Caki2 (cell line): ENCODE measurements at places on chromosomes 7 and 10. TPM values are rescaled to one million over a fixed set of nuclear protein-coding genes. Genes with fewer than 3 reads are reported as not detected.

Gene TUBGCP2
- total RNA-seq: 73.2 and 76.2 TPM in 2 replicates

Gene MUC3A
- 0.20 TPM in 1 of 2 replicates, not detected in the other for total RNA-seq

Gene DNAJC2
- total RNA-seq: 17.0 and 17.8 TPM in 2 replicates

Gene CALML5
- not detected in 2 replicates for total RNA-seq

- no peak for DNase-seq
Observed at GRCh38 chr7:151389096-151389767, 20.6 kb downstream of the WDR86 start.

- no peak for DNase-seq
Observed at GRCh38 chr7:42854571-42855118, 57.2 kb downstream of the C7orf25 start.

GRCh38 chr7:137880432-137880831, 33.7 kb upstream of the DGKI start:
- no peak for DNase-seq

GRCh38 chr7:492714-493065, 27.0 kb downstream of the PDGFA start:
- no peak for DNase-seq

GRCh38 chr7:2530071-2530987, 10.8 kb downstream of the LFNG start:
- DNase-seq: peak; percentile 51
